ENCODE measurements at places on chromosomes 3 and 15.

- DNase-seq: no peak
Measured at GRCh38 chr15:90710436-90711027, 6.6 kb upstream of the BLM start.

GRCh38 chr3:80526153-80526552 is 758.4 kb upstream of the ROBO1 start:
- no peak for DNase-seq

GRCh38 chr15:93150910-93151881 is 62.2 kb upstream of the RGMA start:
- DNase-seq: no peak

DNA sequence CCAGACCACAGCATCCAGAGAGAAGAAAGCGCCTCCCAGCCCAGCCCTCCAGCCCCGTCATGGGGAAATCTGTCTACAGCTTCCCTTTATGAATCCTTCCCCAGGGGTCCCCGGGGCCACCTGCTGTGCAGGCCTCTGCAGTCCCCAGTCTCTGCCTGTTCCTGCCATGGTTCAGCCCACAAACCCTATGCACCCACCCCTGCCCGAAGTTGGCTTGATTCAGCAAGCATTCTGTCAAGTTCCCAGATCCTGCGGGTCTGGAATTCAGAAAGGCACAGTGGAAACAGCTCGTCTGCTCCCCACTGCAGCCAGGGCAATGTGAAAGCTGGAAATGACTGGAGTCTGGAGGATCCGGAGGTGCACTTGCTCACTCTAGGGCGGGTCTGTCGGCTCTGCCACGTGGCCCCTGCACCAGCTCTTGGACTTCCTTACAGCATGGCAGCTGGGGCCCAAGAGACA is 2.9 kb upstream of the OCA2 start:
- no peak for DNase-seq

DNA sequence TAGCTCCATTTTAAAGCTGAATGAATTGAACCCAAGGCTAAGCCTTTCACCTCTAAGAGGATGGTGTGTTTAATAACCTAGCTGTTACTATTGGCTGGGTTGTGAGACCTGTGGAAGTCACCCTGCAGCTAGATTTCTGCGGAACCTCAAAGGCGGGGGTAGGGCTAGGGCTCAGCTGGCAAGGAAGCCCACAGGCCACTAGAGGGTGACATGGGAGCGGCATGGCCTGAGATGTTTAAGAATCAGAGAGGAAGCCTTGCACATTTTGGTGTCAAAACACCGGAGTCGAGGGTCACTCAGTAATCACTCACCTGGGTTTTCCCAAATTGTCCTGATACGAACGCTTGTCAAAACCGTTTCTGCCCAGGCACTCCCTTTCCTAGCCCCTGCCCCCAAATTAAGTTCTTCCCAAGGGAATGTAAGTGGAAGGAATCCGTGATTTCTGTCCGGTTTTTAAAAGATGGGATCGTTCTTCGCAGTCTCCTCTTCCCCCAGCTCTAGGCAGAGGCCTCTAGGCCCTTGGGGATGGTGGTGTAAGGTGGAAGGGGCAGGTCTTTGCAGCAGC is 3.8 kb upstream of the ACAD9 start:
- DNase-seq: no peak

GRCh38 chr3:27253831-27254230 is 115.4 kb downstream of the NEK10 start:
- DNase-seq: no peak

DNA sequence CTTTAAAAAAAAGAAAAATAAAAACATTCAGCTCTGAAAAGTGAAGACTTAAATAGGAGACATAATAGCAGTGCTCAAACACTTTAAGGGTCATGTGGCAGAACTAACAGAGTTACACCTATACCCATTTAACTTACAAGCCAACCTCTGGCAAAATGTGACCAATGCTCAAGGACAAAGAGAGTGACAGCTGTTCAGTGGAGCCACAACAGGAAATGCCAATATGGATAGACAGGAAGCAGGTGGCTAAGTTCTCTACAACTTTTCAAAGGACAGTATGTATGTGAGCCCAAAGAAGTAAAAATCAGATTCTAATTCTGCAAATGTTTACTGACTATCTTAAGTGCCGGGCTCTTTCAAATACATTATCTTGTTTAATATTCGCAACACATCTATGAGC is 3.4 kb downstream of the TMCC1 start:
- no peak for DNase-seq

- DNase-seq: no peak
Measured at GRCh38 chr3:177055605-177056571, 141.4 kb downstream of the TBL1XR1 start.

- DNase-seq: no peak
Measured at GRCh38 chr3:137039570-137039969, 81.8 kb downstream of the IL20RB start.

GRCh38 chr15:81758818-81759284 is 287.0 kb downstream of the MEX3B start:
- no peak for DNase-seq

- DNase-seq: peak; percentile 11
Measured at GRCh38 chr3:51945926-51946705, 4.0 kb downstream of the PARP3 start.

DNA sequence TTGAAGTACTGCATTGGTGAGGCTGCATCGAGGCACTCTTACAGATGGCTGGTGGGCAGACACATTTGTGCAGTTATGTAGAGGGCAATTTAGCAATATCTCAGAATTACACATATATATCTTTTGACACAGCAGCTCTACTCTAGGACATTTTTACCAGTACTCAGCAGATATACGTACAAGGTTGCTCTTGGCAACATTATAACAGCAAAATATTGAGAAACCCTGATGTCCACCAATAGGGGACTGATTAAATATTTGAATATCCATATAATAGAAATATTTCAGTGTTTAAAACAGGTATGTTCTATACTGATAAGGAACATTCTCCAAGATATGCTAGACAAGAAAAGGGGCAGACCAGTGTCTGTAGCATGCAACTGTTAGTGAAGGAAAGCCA is 7.9 kb upstream of the FBXO22 start:
- no peak for DNase-seq

- no peak for DNase-seq
Measured at GRCh38 chr3:1179146-1179545, 86.3 kb downstream of the CNTN6 start.

- no peak for DNase-seq
Measured at GRCh38 chr3:150635076-150635475, 32.0 kb downstream of the SELENOT start.

DNA sequence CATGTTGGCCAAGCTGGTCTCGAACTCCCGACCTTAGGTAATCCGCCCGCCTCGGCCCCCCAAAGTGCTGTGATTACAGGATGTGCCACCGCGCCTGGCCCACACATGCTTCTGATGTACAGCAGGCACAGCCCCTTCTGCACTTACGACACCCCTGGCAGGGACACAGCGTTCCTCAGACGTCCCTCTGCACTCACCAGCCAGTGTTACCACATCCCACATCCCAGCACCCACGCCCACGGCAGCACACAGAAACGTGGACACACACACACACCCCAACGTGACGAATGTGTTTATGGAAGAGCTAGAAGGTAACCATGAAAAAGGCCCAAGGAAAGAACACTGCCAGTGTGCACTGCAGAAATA is 576 bp upstream of the RPAP1 start:
- DNase-seq: no peak

DNA sequence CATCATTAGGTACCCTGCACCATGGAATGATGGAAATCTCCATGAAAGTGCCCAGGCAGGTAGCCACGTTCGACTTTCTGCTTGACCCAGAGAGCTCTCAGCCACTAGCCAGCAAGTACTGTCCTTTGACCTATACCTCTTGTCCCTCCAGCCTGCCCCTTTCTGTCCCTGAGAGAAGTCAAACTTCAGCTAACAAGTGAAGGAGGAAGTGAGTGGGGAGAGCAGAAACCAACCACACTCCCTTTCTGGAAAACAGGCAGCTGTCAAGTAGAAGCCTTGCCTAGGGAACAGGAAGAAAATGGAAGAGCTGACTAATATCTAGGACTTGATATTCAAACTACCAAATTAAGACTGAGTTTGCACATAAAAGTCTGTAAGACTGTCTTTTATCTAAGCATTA is 30.3 kb upstream of the FSTL1 start:
- no peak for DNase-seq

GRCh38 chr3:79019137-79019923 is 748.5 kb downstream of the ROBO1 start:
- DNase-seq: peak; percentile 93

DNA sequence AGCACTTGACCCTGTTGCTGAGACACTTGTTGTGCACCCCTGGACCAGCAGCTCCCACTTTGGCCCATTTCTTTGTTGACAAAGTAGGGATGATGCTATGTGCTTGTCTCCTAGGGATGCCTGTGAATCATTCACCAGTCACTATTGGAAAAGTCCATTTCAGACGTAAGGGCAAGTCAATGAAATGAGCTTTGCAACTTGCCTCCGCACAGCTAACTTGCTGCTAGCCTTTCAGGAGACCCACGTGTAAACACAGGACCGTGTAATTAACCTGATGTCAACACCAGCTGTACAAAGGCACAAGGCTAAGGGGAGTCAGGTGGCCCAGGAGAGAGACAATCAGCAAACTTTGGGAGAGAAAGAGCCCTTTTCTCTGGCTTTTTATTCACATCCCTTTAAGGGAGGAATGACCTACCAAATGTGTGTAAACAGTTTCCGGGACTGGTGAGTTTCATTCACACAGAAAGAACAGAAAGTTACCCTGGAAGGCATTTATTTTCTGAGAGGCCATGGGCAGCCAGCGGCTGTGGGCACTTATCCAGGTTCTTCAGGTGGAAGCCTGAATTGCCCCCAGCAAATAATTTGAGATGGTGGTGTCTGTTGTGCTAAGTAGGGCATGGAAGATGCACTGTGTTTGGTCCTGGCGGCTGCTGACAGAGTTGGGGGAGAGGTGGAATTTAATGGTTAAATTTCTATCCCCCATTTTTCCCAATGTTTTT is 54.0 kb downstream of the TIPARP start:
- DNase-seq: no peak

GRCh38 chr3:185988816-185989175 is 51.0 kb upstream of the TRA2B start:
- DNase-seq: no peak

DNA sequence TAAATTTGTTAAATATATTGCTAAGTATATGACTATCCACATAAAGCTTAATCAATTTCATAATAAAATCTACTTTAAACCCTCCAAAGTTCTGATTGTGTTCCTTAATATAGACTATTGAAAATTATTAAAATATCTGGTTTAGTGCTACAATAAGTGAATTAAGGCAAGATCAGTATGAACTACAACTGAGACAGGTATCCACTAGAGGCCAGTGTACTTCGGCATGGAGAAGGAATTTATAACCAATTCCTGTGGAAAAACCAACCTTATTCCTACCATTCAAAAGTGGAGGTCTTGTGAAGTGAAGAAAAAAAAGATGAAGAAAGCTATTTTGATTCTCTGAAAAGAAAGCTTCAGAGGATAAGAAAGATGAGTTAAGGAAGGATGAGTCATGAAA is 237.7 kb downstream of the SUCLG2 start:
- DNase-seq: no peak

DNA sequence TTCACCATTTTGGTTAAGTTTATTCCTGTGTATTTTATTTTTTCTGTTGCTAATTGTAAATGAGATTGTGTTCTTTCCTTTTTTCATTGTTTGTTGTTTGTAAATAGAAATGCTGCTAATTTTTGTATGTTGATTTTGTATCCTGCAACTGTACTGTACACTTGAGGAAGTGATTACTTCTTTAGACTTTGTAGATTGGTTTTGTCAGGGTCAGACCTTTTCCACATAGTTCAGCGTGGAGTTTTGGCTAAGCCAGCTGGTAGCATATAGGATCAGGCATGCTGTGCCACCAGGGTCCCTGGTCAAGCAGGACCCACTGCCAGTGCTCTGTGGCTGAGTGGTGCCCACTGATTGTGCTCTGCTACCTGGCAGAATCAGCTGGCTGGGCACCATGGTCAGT is 80.1 kb downstream of the CD200 start:
- DNase-seq: no peak

- no peak for DNase-seq
Measured at GRCh38 chr3:129101370-129102138, 20.1 kb downstream of the RAB43 start.

- DNase-seq: no peak
Measured at GRCh38 chr3:124760601-124761000, 30.3 kb downstream of the UMPS start.

GRCh38 chr3:158095814-158096704 is 10.2 kb downstream of the SHOX2 start:
- no peak for DNase-seq

DNA sequence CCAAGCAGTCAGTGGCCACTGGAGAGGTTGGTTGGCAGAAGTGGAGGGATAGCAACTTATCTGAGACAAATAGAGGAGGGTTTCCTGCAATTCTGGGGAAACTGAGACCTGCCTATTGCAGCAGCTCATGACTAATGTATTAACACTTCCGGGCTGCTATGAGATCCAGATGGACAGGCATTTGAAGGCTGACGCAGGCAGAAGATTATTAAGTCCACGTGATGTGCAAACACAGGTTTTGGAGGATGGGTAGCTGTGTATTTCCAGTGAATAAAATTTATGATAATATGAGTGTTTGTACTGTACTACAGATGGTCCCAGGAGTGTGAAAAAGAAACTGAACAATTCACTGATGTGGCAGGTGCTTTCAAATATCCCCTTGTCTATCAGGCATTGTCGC is 28.5 kb upstream of the CFAP161 start:
- DNase-seq: no peak

GRCh38 chr15:87746333-87746732 is 510.2 kb downstream of the NTRK3 start:
- DNase-seq: no peak

DNA sequence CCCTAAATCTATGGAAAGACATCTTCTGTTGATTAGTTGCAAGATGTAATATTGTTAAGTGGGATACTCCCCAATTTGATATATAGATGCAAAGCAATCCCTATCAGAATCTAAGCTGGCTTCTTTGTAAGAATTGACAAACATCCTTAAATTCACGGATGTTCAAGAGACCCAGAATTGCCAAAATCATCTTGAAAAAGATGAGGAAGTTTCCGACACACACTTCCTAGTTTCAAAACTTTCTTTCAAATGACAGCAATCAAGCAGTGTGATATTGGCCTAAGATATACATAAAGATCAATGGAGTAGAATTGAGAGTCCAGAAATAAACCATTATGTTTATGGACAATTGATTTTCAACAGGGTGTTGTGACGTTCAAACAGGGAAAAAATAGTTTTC is 383.6 kb downstream of the LPP start:
- DNase-seq: no peak
